Articular chondrocyte of knee joint (primary cell): ENCODE measurements at places on chromosomes 4 and X. TPM values are rescaled to one million over a fixed set of nuclear protein-coding genes. Genes with fewer than 3 reads are reported as not detected.

Gene CEP44
- 15.7 and 17.2 TPM in 2 replicates for total RNA-seq

Gene GAB3
- total RNA-seq: 0.86 and 3.8 TPM in 2 replicates

Gene PABPC1L2B
- total RNA-seq: not detected in 2 replicates

Gene ESX1
- not detected in 2 replicates for total RNA-seq

Gene PDE6B
- total RNA-seq: 0.43 and 1.3 TPM in 2 replicates

Gene APELA
- not detected in 2 replicates for total RNA-seq

Gene ARFIP1
- 44.7 and 46.0 TPM in 2 replicates for total RNA-seq

Gene NDNF
- total RNA-seq: 35.4 and 39.5 TPM in 2 replicates

Gene SSX2B
- not detected in 2 replicates for total RNA-seq

Gene TMEM255A
- total RNA-seq: 0.13 and 0.54 TPM in 2 replicates

Gene RRAGB
- 25.6 and 27.0 TPM in 2 replicates for total RNA-seq

Gene RXFP1
- 0.13 and 0.97 TPM in 2 replicates for total RNA-seq

Gene CLDN34
- not detected in 2 replicates for total RNA-seq

Gene PFKFB1
- 0.13 TPM in 1 of 2 replicates, not detected in the other for total RNA-seq

Gene IL13RA2
- total RNA-seq: 11.9 and 20.0 TPM in 2 replicates

Gene ENAM
- 0.11 and 0.13 TPM in 2 replicates for total RNA-seq

Gene ZCCHC12
- total RNA-seq: 0.11 and 0.13 TPM in 2 replicates

Gene GSX2
- 0.43 TPM in 1 of 2 replicates, not detected in the other for total RNA-seq

Gene TMEM35A
- total RNA-seq: 0.52 and 0.86 TPM in 2 replicates

Gene ADH7
- total RNA-seq: 0.22 TPM in 1 of 2 replicates, not detected in the other
